ENCODE measurements at places on chromosomes 11 and 22.

DNA sequence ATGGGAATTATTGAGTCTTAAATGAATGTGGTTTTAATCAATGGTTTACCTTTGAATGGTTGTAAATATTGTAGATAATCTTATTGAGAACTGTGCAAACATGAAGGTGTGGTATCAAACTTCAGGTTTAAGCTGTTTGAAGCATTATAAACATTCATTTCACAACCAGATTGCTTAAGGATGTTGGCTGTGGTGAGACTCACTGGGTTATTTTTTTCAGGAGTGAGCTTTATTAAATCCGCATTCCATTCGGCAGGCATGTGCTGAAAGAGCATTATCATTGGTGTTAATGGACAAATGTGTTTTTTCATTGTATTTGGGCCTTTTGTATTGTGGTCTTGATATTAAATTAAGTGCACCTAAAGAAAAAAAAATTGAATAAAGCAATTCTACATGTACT, 9.7 kb downstream of the MMP3 start:
- DNase-seq: no peak

GRCh38 chr11:34536056-34536455, 22.5 kb upstream of the ELF5 start:
- no peak for DNase-seq

GRCh38 chr11:32006799-32007388, 84.0 kb upstream of the RCN1 start:
- DNase-seq: no peak

DNA sequence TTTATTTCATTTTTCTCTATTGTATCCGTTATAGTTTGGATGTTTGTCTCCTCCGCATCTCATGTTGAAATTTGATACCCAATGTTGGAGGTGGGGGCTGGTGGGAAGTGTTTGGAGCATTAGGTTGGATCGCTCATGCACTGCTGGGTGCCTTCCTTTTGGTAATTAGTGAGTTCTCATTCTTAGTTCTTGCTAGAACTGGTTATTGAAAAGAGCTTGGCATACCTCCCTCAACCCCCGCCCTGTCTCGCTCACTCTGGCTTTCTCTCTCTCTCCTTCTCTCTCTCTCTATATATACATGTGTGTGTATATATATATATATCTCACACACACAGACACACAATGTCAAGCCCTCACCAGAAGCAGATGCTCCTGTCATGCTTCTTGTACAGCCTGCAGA, 978.7 kb downstream of the DLG2 start:
- no peak for DNase-seq

GRCh38 chr11:128779036-128779435, 85.2 kb downstream of the FLI1 start:
- DNase-seq: no peak

Measured in stimulated activated CD8-positive, alpha-beta memory T cell treated with anti-CD3 and anti-CD28 coated beads, Interleukin-2, amount 100 ng/mL, for 1 hour (primary cell).